Nucleus accumbens (tissue), 56 donors: ENCODE measurements at places on chromosomes 2 and 18.

DNA sequence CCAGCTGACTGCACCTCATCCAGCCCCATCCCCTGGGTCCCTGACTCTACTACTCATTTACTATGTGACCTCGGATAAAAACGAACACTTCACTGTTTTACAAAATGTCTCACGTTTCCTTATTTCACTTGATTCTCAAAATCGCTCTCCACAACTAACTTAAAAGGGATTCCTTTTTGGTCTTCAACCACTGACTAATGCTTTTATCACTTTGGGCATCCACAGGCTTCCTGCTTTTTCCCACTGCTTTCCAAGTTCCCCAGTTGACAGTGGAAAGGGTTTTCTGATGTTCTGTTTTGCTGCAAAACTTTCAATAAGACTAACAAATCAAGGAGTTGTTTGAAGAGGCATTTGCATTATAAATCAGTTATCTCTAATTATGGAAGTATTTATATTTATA is 24.1 kb downstream of the EIF2AK3 start:
- no peak for DNase-seq

- DNase-seq: no peak
Observed at GRCh38 chr18:22427822-22428549, 10.3 kb upstream of the CTAGE1 start.

GRCh38 chr2:4964579-4964978 is 727.6 kb upstream of the SOX11 start:
- DNase-seq: no peak

- DNase-seq: no peak
Observed at GRCh38 chr18:6257950-6258349, 156.8 kb downstream of the L3MBTL4 start.

DNA sequence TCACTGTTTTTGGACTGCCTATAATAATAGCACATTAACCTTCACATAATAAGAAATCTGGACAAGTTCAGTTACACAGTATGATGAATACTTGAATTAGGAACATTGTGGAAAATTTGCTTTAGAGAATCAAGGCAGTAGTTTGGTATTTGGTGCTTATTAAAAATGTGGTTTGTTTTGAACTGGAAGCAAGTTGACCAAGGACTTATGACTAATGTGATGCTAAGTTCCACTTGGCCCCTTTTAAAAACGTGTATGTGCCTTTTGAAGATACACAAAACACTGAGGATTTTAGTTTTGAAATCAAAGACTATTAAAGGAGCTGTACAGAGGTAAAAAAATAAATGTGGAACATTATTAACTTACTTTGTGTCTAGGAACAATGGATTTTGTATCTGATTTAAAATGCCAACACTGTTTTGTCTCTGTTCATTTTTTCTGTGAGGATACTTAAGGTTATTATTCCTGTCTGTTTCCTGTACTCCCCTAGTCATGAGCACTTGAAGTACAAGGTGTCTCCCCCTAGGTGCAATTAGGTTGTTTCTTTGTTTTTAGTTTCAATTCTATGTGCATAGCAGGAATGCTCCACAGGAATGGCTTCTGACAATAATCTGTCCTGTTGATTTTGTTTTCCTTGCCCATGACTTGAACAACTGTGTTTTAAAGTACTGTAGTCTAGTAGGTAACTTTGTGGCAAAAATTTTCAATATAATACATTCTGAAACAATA is 49.6 kb upstream of the PTH2R start:
- DNase-seq: no peak

DNA sequence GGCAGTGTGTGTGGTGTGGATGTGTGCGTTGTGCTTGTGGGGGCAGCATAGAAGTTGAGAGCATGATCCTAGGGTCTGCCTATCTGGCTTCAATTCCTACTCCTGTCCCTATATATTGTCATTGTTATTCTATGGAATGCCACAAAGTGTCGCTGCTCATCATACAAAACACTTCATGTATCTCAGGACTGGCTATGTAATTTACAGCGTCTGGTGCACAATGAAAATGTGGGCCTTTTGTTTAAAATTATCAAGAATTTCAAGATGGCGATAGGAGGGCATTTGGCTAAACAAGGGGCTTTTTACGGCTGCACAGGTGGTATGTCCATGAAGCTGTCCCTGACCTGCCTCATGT is 3.4 kb downstream of the SERPINB2 start:
- DNase-seq: no peak

DNA sequence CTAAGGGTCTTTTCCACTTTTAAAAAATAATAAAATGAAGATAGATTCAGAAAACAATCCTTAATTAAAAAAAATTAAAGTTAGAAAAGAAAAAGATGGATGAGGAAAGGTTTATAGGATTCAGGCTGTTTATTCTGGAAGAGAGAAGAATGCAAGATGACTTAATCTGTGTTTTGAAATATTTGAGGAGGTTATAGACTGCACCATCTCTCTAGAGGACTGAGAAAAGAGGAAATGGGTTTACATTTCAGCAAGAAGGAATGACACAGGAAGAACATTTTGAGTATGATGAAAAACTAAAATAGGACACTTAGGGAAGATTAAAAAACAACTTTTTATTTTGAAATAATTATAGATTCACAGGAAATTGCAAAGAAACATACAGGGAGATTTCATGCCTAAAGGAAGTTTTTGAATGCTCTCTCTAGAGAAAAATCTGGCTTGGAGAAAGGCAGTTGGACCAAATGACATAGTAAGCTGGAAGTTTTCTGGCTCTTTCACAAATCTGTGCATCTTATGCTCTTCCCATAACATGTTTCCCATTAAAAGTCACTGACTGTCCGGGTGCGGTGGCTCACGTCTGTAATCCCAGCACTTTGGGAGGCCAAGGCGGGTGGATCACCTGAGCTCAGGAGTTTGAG is 75.0 kb downstream of the CERS6 start:
- DNase-seq: no peak

DNA sequence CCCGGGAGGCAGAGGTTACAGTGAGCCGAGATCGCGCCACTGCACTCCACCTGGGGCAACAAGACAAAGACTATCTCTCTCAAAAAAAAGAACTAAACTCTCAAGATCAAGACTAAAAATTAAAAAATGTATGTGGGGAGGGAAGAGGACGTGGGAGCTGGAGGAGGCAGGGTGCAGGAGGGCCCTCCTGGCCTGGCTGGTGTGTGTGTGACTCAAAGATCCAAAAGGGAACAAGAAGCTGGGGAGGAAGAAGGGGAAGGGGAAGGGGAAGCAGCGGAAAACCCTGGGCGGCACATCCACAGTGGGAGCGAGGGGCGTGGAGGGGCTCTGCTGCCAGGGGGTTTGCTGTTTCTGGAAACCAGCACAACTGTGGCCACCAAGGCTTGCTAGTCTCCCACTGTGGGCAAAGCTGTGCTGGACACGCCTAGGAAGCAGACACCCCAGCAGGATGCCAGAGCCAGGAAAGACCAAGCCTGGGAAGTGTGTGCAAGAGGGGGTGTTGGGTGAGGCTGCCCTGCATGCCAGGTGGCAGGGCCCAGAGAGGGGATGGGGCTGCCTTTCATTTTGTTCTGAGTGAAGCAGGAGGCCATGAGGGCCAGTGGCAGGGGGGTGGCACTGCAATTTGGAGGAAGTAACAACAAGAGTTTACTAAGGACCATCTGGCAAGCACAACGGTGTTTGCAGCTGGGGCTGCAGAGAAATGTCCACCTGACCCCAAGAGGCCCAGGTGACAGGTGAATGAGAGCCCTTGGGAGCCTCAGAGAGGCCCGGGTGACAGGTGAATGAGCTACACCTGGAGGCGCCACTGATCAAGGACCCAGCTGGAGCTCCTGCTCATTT is 44.5 kb downstream of the ANO7 start:
- DNase-seq: no peak

DNA sequence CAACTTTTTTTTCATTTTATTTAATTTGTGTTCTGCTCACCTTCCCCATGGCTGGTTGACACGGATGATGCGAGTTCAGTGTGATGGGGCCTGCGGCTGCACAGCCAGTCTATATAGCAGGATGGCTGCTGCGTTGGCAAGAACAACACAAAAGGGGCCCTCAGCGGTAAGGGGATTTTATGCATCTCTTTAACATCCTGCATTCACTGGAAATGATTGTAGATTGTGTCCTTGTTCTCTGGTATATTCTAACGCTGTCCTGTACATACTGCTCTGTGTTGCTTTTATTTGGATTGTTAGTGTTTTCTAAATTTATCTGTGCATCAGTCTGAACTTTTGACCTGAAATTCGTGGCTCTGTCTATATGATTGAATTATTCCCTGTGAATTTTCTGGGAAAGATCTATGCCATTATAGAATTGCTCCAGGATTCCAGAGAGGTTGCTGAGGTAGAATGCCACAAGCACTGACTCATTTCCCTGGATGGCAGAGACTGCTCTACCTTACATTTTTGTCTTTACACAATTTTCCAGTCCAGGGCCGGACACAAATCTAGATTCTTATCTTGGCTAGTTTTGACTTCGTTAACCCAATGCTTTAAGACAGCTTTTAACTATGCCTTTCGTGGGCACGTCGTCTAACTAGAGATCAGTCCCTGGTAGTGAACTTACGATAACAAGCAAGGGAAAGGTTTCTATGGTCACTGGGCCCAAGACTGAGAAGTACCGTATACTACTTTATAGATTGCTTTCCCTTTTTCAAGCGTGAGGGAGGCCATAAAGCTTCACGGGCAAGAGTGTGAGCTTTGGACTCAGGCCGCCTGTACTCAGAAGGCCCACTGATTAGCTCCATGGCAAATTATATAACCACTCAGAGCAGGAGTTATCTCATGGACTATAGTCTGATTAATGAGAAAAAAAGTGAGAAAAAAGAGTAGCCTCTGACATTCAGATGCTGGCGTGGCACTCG is at the start of gene CRYGC:
CRYGC (minus strand) TSS at position 85 of the 968 bp plus-strand sequence; CDS start at position 49, 36 bp downstream.
- no peak for DNase-seq

DNA sequence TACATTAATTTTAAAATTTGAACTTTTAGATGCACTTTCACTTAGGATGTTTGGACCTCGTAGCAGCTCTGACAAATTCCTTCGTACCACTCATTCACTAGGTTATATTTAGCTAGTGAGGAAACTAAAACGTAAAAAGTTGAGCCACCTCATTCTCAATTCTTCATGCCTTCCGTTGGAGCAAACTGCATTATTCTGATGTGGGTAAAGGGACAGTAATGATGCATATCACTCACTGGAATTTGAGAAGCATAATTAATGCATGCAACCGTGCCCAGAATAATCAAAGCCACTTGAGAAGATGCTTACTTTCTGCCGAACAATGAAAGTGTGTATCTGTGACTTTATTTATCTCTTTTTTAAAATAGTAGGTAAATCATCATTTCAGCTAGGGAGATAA is 2.2 kb downstream of the CNOT9 start:
- no peak for DNase-seq

DNA sequence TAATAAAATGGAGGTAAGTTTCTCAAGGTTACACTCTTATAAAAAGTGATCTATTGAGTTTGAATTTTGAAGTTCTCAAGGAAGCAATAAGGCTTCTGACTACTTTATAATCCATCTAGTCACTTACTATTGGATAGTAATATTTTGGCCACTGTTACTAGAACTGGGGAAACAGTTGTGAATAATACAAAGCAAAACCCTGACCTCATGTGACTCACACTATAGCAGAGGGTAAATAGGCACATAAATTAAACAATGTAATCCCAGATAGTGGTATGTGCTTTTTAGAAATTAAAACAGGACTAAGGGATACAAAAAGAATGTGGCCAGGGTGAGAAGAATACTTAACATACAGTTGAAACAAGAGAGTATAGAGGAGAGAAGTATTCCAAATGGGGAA is 78.6 kb downstream of the CALCRL start:
- no peak for DNase-seq

- no peak for DNase-seq
Observed at GRCh38 chr18:26397019-26397418, 151.3 kb downstream of the KCTD1 start.

- DNase-seq: no peak
Observed at GRCh38 chr18:9724797-9725585, 16.9 kb downstream of the RAB31 start.

GRCh38 chr2:151302879-151303278 is 13.4 kb upstream of the NMI start:
- no peak for DNase-seq

DNA sequence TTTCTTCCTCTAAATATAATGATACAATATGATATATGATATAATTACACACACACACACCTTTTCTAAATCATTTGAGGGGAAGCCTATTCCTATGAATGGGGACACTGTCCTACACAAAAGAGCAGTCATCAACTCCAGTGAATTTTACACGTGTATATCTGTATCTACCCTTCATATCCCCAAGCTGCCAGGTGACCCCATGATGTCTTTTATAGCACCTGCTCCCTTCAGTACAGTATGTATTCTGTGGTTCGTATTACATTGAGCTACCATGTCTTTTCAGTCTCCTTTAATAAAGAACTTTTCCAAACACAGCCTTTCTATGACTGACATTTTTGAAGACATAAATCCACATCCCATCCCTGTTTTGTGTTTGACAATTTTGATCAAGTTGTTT is 19.0 kb downstream of the TBC1D8 start:
- DNase-seq: no peak

DNA sequence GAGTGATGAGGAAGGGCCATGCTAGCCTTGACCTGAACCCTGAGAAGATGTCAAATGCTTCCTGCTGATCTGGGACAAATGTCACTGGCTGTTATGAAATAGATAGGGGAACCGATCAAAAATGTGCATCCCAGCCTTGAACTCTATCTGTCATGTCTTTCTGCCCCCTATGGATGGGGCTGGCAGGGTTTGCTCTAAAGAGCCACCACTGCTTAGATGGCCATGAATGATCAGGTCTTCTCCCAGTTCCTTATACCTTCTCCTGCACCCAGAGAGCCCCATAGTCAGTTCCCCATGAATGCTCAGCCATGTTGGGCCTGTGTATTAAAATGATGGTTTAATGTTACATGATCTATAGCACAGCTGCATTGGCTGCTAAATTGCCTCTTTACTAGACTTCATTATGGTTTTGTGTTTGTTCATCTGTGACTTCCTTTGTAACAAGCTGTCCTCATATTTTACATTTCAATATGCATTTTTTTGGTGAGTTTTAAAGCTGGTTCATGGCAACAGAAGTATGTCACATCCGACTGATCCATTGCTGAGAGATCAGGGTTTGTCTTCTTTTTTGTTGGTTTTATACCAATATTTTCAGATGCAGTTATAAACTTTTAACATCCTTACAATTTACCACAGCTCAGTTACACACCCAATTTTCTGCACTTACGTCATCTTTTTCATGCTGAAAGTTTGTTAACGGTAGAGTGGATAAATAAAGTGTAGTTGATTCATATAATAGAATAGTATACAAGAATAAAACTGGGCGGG is 56.3 kb upstream of the SMAD2 start:
- DNase-seq: no peak
